ENCODE measurements at places on chromosomes 12 and 14.

- DNase-seq = no peak
Observed at GRCh38 chr14:96066976-96067375, 27.8 kb downstream of the C14orf132 start.

GRCh38 chr12:4871514-4871913 lies 38.2 kb upstream of the KCNA1 start:
- no peak for DNase-seq

GRCh38 chr12:131525795-131526508 lies 184.9 kb upstream of the SFSWAP start:
- no peak for DNase-seq

DNA sequence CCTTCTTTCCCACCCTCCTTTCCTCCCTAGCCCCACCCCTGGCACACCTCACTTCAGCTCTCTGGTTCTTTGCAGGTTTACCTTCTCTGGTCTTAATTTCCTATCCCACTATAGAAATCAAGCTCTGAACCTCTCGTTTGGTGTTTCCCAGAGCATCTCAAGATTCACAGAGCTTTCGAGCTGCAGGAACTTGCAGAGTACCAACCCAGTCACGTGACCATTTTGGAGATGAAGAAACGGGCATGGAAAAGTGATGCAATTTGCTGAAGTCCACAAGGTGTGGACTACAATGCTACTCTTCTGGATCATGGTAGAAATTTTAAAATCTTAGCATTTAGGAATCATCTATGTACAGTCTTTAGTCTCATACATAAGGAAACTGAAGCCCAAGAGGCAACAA lies 205.8 kb downstream of the NTF3 start:
- DNase-seq = no peak

- no peak for DNase-seq
Observed at GRCh38 chr12:22494319-22494718, 50.0 kb downstream of the C2CD5 start.

GRCh38 chr14:84579292-84579691 lies 950.7 kb upstream of the FLRT2 start:
- DNase-seq = no peak

GRCh38 chr12:69179786-69180185 lies 59.6 kb upstream of the CPSF6 start:
- no peak for DNase-seq

GRCh38 chr14:60514378-60514740 lies 5.4 kb downstream of the SIX6 start:
- no peak for DNase-seq

GRCh38 chr14:69887740-69888657 lies 8.8 kb downstream of the SMOC1 start:
- DNase-seq = peak; percentile 61

DNA sequence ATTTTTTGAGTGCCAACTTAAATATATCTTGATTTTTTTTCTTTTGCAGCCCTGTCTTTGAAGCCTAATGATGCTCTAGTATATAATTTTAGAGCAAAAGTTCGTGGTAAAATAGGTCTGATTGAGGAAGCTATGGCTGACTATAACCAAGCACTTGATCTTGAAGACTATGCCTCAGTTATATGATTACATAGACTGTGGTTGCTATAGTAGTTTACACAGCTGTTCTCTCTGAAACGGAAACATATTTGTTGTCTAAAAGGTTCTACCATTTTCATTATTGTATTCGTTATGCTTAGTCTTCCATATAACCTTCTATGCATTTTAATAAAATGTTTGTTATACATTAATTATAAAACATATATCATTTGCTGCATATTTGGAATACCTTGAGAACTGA lies 246.7 kb downstream of the TTC6 start:
- no peak for DNase-seq

- DNase-seq = peak; percentile 40
Observed at GRCh38 chr14:76773188-76773885, 12.1 kb downstream of the VASH1 start.

- no peak for DNase-seq
Observed at GRCh38 chr12:32155041-32155440, 48.4 kb downstream of the BICD1 start.

DNA sequence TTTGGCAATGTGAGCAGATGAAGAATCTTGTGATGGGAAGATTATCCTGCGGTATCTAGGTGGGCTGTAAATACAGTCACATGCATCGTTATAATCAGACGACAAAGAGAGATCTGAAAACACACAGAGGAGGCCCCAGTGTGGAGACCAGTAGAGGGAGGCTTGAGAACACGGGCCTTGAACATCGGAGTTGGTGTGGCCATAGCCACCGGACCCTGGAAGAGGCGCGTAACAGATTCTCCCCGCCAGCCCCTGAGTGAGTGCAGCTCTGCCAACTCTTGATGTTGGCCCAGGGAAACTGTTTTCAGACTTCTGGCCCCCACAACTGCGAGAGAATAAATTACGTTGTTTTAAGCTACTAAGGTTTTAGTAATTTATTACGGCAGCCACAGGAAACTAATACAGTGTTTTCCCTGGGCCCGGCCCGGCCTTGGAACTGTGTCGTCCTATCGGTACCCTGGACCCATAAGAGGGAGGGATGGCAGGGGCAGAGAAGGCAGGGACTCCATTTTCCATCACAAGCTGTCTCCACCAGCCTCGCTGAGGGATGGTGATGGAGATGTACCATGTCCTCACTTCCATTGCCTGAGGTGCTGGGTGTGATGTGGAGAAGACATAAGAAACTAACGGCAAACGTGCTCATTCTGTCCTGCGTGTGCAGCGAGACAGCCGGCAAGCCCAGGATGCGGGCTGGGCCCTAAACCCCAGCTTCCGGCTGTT lies 91.6 kb downstream of the NTF3 start:
- peak; percentile 62 for DNase-seq

DNA sequence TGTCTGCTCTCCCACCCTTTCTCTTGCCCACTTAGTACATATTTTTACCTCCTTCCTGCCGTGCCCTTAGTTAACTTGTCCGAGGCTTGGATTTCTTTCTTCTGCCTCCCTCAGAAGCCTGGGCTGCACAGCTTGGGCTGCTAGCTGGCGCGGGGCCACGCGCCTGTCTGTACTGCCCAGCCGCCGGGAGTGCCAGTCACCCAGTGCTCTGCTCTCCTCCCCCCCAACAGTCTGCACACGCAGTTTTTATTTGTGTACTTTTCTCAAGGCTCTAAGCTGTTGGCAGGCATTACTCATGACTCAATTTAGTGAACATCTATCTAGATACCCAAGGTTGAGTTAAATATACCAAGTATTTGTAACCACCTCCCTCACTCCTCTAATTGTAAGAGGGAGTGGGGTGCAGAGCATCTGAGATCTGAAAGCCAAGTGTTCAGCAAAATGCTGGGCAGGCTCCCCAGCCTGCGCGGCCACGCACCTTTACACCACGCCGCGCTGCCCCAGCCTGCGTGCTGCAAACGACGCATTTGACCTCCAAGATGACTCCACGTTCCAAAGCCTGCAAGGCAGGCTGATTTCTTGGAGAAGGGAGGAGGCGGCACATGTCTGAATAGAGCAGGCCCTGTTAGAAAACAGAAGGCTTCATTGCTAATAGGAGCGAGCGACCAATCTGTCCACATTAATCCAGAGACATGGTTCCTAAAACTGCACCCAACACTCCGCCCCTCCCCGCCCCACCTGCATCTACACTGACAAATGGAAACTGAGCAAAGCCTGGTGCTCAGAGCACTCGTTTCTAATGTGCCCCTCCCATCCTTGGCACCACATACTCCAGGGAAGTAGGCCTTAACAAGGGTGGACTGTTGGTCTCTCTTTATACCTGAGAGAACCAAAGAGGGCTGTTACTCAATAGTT lies 18.2 kb upstream of the CACNA2D4 start:
- DNase-seq = peak; percentile 90

- DNase-seq = no peak
Observed at GRCh38 chr14:35122696-35123387, 490 bp downstream of the PRORP start.

DNA sequence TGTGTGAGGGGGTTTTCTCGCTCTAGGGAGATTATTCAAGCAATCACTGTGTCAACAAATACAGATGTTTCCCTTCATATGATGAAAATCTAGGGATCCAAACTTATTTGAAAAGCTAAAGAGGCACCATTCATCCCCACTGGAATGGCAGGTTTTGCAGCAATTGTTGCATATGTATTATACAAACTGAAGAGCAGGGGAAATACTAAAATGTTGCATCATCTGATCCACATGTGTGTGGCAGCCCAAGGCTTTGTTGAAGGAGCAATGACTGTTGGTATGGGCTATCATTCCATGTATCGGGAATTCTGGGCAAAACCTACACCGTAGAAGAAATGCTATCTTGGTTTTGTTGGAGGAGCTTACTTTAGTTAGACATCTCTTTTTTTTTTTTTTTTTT lies 4.1 kb upstream of the PRPF40B start:
- no peak for DNase-seq

DNA sequence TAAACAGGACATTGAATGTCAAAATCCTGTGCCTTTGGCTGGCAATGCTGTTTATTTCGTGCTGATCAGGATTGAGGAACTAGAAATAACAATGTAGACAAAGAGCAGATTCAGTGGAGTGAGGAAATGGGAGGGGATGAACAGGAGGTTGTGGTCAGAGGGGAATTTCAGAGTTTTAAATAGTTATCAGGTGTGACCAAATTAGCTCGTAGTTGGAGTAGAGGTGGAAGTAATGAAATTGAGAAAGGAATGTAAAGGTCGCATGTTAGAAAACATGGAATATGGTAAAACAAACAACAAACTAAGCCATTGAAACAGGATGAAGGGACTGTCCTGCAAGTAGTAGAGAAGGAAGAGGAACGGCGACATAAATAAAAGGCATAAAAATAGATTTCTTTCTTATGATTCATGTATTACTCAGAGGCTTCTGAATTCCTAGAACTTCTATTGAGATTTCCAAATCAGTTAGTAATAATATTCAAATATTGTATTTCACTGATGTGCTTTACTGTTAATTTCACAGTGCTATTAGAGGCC lies 9.5 kb upstream of the SAV1 start:
- DNase-seq = no peak

GRCh38 chr12:27553941-27554340 lies 29.9 kb downstream of the PPFIBP1 start:
- DNase-seq = no peak

DNA sequence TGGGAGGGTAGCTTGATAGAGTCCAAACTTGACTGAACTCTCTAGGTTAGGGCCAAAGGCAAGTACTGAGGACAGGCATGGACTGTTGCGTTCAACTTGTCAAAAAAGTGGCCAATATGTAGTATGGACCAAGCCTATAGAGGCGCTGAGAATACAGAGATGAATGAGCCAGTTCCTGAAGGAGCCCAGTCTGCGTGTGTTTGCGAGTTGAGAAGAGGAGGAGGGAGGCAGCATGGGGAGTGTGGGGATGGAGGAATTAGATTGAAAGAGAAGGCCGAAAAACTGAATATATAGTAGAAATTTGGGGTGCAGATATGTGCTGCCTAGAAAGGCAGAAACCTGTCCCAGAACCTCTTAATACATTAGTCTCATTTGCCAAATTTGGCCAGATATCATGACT lies 412.4 kb downstream of the PCNX1 start:
- no peak for DNase-seq

GRCh38 chr12:108757856-108758255 lies 26.5 kb upstream of the CORO1C start:
- DNase-seq = no peak

DNA sequence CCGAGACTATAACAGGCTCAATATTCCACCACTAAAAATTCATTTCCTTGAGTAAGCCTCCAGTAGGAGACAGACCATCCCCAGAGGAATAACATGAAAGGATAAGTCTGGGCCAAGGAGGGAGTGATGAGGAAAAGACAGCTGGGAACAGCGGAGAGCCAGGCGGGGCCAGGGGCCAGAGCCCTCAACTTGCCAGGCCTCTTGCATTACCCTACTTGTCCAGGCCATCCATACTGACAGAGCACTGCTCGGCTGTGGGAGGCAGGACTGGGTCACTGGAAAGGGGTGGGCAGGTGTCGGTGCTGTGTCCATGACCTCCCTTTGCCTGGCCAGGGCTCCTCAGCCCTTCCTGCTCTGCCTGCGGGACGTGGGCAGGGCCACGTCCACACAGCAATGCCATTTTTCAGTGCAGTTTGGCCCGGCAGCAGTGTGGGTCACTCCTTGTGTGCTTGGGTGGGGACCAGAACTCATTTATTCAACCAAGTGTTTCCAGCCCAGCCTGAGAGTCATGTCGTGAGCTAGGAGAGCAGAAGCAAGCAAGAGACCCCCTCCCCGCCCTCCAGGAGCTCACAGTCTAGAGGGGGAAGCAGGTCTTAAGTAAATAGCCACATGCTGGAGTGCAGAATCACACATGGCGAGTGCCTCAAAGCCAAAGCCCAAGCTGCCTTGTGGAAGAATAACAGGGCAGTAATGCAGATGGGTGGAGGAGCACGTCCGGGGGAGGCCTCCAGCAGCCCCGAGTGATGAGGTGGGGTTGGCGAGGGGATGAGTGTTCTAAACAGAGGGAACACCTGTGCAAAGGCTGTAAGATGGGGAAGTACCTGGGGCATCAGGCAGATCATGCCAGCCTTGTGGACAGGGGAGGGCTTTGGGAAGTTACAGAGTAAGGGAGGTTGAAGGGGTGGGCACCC lies 8.9 kb upstream of the FAIM2 start:
- DNase-seq = no peak

DNA sequence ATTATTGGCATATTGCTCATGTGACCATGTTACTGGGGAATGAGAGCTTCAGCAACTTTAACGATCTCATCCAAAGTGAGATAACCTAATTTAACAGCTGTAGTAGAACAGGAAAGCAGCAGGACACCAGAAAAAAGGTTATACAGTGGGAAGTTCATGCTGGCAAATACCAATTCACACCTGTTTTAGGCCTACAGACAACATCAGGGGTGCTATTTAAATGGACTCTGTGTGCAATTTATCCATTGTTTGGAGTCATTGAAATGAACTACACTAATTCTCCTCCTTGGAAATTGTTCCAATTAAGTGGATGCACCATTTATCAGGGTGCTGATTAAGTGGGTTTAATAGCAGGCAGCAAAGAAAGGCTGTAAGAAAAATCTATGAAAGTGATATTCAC lies 424.4 kb upstream of the LMO3 start:
- DNase-seq = no peak
